ENCODE measurements at places on chromosomes 16 and 17.
A peak's percentile ranks its signal among the peaks of the same experiment; 100 is the strongest.

DNA sequence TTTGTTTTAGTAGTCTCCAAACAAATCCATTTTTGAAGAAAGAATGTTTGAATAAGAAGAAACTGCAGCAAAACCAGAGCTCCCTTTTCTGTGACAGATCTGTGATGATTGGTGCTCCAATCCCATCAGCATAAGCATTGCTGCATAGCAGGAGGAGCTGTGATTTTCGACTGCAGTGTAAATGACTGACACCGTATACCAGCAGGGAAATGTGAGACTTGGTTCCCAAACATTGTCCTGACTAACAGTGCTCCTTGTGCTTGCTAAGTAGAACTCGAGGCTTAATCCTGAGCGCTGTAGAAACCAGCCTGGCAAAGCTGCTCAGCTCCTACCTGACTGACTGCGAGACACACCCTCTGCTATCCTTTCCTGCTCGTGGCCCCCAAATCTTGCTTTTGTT, 57.2 kb downstream of the NUP93 start:
- DNase-seq, result no peak

DNA sequence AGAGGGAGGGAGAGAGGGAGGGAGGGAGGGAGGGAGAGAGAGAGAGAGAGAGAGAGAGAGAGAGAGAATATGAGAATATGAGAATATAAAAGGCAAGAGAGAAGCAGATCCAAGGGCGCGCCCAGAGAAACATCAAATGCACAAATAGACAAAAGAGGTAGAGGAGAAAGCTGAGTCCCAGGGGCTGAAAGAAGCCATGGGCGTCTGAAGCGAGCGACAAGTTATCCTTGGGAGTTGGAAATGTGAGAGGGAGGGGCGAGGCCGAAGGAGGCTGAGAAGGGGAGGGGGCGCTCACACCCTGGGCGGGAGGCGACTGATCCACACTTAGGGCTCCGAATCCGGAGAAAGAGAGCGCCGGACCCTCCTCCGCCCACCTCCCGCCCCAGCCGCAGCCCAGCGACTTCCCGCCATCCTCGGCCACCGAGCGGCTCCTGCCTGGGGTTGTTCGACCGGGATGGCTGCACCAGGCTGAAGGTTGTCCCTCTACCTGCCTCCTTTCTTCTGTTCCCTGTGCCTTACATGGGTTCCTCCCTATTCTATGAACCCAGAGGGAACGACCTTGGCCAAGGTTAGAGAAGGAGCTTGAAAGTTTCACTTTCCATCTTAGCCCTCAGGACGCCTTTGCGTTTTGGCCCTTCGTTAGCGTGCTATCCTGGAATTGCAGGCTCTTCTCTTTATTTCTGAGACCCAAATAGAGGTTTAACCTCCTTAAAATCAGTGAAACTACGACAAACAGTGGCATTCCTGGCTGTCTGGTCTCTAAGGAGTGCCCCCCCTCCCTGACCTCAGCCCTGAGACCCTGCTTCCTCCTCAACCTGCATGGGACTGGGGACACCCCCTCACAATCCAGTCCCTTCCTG, 21.2 kb upstream of the HOXB9 start:
- DNase-seq, result no peak

DNA sequence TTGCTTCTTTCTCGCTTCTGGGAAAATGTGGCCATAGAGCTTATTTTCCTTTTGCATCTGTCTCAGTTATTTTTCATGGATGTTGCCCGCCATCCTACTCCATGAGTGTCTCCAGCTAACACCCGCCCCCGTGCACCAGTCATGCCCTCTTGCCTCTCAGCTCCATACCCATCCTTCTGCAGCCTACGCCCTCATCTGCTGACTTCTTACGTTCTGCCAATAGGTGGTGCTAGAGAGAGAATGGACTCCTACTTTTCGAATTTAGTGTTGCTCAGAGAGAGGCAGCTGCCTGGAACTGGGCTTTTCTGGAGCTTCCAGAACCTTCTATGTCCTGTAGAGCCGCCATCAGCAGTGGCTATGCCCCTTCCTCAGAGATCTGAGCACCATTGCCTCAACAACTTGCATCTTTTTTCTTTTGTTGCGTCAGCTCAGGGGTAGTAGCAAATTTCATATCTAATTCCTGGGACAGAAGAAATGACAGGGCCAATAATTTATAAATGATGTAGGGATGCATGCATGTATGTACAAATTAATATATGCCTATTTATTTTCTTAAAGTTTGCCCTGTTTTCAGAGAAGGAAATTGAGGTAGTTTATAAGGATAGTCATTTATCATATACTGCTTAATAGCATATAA, 119.7 kb upstream of the MYOCD start:
- no peak for DNase-seq

- no peak for DNase-seq
Observed at GRCh38 chr16:72877374-72878028, 170.4 kb downstream of the ZFHX3 start.

DNA sequence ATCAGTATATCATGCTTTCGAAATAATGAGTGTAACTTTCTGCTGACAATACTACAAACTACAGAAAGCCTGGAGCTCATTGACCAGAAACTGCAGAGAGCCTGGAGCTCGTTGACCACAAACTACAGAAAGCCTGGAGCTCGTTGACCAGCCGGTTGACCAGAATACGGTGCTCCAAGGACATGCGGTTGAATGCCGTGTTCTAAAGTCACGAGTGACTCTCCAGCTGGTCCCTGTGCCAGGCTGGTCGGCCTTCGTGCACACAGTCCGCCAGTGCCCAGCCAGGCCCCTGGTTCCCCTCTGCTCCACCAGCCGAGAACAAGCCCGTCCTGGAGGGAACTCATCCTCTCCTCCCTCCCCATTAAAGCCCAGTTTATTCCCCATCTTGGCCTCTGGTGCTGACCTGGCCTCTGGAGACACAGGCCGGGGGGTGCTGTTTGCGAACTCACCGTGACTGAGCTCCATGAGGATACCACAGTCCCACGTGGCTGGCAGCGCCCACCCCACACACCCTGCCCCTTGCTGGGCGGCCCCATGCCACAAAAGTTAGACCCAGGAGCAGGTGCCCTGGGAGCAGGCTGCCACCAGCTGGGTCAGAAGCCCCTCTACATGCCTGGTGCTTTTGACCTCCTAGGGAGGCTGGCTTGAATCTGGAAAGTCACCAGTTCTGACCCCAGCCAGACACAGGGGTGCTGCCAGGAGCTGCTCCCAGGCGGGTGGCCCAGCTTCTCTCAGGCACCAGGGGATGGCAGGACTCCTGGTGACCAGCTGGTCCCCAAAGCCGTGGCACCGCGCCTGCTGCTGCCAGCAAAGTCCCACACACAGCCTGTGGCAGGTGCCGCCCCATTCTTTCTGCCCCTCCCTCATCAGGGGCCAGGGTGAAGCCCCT, 15.5 kb upstream of the CDH15 start:
- no peak for DNase-seq

DNA sequence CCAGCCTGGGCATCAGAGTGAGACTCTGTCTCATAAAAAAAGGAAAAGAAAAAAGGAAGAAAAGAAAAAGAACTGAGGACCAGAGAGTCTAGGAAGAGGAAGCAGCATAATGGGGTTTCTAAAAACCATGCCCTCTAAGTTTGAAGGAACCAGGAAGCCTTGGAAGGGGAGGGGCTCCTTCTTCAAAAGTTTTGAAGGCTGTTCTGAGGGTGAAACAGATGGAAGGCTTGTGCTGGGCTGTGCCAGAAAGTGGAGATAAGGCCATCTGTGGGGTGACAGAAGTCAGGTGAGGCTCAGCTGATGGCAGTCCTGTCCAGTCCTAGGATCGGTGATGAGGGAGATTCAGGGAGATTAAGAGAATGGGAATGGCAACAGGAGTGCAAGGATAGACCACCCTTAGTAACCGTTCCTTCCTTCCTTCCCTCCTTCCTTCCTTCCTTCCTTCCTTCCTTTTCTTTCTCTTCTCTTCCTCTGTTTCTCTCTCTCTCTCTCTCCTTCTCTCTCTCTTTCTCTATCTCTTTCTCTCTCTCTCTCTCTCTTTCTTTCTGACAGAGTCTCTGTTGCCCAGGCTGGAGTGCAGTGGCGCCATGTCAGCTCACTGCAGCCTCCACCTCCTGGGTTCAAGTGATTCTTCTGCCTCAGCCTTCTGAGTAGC, 182.6 kb downstream of the NTN1 start:
- no peak for DNase-seq

- DNase-seq, result no peak
Observed at GRCh38 chr16:52078716-52079655, 468.0 kb downstream of the TOX3 start.

- no peak for DNase-seq
Observed at GRCh38 chr16:1762879-1763520, 8.3 kb downstream of the NME3 start.

GRCh38 chr16:17817943-17818342, 347.2 kb upstream of the XYLT1 start:
- no peak for DNase-seq

DNA sequence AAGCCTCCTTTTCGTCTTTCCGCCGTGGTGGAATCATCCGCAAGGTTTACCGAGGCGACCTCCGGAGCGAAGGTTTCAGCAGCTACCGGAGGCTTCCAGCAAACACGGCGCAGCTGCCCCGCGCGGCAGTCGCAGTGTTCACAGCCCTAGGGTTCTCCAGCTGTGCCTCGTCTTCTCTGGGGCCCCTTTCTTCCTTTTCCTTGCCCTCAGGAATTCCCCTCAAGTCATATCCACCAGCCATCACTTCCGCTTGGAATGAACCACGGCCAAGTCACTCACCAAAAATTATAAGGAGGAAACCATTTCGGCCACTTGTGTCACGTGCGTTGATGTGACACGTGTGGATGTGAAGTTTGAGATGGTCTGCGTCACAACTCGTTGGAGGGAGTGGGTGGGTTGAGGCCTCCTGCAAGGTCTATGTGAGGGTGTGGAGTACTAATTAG, 636 bp upstream of the ERN1 start:
- DNase-seq, result peak; percentile 53

DNA sequence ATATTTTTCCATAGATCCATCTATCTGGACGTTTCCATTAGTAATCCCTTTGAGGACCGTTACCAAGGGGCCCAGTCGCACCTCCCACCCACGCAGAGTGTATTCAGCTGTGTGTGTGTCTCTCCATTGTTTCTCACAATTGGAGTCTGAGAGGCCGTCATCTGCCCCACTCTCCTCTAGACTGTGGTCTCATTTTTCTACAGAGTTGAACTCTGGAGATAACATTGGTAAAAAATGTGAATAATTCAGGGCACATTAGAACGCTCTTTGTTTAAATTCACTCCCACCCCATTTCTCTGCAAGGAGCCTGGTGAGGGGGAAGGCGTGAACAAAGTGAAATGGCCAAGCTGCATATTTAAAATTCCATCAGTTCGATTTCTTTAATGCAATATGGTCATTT, 333.1 kb upstream of the MAF start:
- DNase-seq, result no peak

- DNase-seq, result no peak
Observed at GRCh38 chr17:74393346-74393942, 26.1 kb downstream of the GPR142 start.

GRCh38 chr17:45386178-45386577, 46.5 kb downstream of the ARHGAP27 start:
- no peak for DNase-seq

- no peak for DNase-seq
Observed at GRCh38 chr16:30603945-30604315, 6.3 kb downstream of the ZNF689 start.

DNA sequence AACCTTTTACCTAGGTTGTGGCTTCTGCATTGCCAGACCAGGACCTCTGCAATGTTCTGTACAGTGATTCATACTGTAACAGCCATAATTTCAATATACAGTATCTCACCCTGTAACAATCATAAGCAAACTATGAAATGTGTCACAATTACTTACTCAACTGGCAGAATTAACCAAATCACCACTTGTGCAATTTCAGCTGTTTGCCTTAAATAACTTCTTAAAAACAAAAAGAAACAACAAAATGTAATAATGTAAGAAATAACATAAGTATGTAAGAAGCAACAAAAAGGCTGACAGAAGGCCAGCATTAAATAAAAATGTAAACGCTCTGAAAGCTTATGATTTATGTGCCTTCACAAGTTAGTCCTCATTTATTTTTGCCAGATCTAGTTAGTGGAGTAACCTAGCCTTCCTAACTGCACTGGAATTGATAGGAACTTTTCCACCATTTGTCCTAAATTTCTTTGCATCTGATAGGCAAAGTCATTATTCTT, 96.9 kb downstream of the SKAP1 start:
- DNase-seq, result no peak

DNA sequence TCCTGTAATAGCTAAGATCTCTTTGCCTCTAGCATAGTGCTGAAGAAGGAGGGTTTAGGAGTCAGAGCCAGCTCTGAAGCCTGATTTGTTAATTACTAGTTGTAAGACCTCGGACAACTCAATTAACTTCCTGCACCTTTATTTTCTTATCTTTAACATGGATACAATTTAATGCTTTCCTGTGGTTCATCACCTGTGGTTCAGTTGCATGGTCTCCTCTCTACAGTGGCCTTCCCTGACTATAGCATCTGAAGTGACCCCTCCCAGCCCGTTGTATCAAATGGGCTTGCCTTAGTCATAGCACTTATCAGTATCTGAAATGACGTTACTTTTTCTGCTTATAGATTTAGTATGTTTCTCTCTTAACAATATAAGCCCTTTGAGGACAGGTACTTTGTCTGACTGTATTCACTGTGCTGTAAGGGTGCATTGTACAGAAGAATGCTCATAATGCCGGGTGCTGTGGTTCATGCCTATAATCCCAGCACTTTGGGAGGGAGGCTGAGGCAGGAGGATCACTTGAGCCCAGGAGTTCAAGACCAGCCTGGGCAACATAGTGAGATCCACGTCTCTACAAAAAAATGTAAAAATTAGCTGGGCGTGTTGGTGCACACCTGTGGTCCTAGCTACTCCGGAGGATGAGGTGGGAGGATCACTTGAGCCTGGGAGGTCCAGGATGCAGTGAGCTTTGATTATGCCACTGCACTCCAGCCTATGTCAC, 2.6 kb upstream of the NDE1 start:
- no peak for DNase-seq

GRCh38 chr17:2264067-2264860, 39.3 kb downstream of the SMG6 start:
- DNase-seq, result no peak

DNA sequence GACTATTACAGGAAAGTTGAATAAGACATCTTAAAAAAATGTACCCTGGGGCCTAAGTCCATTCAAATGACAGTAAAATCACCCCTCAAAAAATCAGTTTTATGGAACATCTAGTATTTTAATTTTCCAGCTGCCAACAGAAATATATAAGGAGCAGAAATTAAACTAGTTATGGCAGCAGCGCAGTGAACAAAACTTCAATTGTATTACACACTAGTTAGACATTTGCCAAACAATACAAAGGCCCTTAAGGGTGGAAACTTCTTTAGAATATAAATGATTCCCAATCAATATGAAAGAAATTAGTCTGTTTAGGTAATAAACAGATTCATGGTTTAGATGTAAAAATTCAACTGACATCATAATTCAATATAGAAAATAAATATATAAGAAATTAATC, 18.1 kb upstream of the RFFL start:
- DNase-seq, result no peak

DNA sequence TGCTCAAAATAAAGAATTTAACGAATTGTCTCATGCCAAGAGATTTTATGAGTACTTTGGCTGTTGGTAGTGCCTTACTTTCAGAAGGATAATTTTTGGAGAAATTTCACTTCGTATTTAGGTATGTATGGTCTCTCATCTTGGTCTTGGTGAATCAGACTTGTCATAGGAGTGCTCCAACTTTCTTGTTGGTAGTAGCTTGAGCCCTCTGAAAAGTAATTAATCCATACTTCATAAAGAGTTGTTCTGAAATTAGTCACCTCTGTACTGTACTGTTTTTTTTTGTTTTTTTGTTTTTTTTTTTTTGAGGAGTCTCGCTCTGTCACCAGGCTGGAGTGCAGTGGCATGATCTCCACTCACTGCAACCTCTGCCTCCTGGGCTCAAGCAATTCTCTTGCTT, 11.6 kb downstream of the ZNRF1 start:
- DNase-seq, result no peak

GRCh38 chr16:9362050-9362449, 270.6 kb downstream of the HAPSTR1 start:
- no peak for DNase-seq

Data from activated CD4-positive, alpha-beta T cell treated with anti-CD3 and anti-CD28 coated beads, Interleukin-2, amount 50 U/mL, for 24 hours (primary cell).